ENCODE measurements at places on chromosomes 7 and 10.

- no peak for DNase-seq
Observed at GRCh38 chr7:144731661-144732351, 104.0 kb downstream of the TPK1 start.

- no peak for DNase-seq
Observed at GRCh38 chr7:108090791-108091460, 39.2 kb downstream of the LAMB4 start.

GRCh38 chr7:57529931-57530330 is 80.0 kb downstream of the ZNF716 start:
- DNase-seq, result no peak

DNA sequence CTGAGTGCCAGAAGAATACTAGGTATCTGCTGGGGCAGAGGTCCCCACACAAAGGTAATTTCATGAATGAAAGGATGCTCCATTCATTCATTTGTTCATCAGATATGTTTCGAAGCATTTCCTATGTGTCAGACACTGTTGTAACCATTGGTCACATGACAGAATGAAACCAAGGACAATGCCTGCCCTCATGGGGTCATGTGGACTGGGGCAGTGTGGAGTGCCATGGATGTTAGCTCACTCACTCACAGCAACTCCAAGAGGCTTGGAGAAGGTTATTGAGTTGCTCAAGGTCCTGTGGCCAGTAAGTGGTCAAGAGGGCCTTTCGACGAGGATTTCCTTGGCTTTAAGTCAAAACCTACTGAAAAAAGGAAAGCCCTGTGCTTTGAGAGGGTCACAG is 223.5 kb downstream of the ARHGAP12 start:
- no peak for DNase-seq

DNA sequence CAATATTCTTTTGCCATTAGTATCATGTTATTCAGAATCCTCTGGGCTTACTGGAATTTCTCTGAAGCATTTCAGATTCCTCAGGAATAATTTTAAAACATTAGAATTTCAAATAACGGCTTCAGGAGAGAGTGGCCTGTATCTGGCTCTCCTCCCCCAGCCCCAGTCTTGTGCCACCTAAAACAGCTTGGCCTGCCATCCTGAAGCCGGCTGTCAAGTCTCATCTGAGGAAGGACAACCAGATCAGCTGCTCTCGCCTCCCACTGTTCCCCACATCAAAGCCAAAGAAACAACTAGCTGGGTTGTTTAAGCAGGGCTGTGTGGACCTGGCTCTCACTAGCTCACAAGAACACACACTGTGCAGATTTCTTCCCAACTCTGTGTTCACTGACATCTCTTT is 178.2 kb downstream of the FGFR2 start:
- no peak for DNase-seq

- no peak for DNase-seq
Observed at GRCh38 chr7:118184565-118184940, 589 bp downstream of the LSM8 start.

DNA sequence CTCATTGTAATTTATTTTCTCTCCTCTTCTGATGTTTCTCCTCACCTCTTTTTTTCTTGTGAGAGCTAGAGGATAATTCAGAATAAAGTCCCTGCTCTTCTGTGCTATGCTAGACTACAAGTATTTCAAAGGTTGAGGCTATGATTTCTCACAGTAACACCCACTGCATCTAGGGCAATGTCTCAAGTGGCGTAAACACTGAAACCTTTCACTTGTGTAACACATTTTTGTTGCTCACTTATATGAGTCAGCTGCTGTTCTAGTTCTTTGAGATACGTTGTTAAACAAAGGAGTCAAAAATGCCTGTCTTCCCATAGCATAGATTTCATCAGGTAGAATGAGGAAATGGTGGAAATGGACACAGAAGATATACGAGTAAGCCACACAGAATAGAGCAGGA is 305.1 kb upstream of the PITRM1 start:
- no peak for DNase-seq

DNA sequence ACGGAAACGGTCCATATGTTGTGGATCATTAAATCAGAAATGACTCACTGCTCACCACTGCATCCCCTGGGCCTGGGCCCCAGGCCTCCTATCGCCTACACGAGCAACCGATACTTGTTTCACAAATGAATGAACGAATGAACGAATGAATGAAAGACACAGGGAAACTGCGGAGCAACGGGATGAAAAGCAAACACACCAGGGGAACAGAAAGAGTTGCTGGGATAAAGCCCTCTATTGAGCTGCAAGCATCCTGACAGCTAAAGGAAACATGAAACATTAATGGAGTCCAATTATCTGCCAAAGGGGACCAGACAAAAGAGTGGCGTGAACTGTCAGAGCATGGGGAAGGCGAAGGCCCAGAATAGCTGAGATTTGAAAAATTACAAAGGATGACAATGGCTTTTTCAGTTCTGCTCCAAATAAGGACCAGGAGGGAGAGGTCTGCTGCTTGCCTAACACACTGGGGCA is 92.1 kb downstream of the GRB10 start:
- DNase-seq, result no peak

DNA sequence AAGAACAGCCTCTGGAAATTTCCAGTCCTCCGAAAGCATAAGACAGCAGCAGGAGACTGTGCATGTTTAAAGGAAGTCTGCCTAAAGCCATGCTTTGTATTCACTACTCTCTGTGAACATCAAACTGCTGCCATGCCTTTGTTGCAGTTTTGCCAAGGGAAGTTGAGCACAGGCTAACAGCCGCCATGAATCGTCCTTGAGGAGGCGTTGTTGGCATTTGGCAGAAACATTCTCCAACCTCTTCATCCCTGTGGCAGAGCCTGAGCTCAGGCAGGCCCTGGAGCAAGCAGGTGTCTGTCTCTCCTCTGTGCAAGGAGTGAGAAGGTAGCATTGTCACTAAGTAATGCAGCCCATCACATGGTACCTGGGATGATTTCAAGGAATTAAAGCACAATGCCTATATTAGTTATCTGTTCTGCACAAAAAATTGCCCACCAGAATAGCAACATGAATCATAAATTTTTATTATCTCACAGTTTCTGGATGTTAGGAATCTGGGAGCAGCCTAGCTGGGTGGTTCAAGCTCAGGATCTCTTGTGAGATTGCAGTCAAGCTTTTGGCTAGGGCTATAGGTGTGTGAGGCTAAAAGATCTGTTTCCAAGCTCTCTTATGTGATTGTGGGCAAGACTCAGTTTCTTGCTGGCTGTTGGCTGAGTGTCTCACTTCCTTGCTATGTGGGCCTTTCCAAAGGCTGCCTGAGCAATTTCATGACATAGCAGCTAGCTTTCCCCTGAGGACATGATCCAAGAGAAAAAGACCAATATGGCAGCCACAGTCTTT is 46.5 kb upstream of the KIAA1217 start:
- DNase-seq, result no peak

DNA sequence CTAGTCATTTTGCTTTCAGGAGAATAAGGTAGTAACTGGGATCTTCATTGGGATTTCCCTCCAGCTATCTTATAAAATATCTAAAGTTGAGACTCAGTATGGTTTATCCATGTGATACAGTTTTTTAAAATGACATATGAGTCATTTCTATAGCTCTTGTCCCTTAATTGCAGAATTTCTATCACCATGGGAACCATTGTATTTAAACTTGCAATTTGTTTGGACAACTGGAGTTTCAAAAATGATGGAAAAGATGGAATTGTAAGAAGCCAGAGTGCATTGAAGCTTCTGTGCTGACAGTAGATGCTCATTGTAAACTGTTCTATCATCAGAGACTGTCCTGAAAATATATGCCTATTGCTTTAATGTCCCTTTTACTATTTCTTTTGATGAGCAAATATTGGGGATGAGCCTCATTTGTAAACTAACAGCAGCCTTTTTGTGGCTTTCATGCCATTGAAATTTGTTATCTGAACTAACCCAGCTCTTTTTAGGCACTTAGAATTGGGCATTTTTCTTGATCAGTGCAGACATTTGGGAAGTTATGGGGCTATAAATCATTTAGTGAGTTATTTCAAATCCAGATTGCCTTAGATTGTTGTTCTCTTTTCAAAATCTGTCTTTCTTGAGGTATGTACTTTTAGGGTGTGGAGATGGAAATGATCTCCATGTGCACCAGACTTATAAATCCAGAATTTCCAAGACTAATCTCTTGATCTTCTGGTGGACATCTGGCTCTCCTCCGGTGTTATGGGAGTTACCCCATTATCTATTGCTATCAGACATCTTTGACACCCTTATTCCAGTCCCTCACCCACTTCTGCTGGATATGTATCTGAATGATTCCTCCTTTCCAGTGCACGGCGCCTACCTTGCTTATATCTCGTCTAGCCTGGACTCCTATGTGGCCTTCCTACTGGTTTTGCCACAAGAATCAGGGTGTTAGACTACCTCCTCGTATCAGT is 159.0 kb downstream of the SND1 start:
- DNase-seq, result no peak

GRCh38 chr7:23235813-23236221 is 10.8 kb upstream of the GPNMB start:
- DNase-seq, result no peak

- DNase-seq, result no peak
Observed at GRCh38 chr10:89241486-89242344, 9.9 kb downstream of the LIPA start.

DNA sequence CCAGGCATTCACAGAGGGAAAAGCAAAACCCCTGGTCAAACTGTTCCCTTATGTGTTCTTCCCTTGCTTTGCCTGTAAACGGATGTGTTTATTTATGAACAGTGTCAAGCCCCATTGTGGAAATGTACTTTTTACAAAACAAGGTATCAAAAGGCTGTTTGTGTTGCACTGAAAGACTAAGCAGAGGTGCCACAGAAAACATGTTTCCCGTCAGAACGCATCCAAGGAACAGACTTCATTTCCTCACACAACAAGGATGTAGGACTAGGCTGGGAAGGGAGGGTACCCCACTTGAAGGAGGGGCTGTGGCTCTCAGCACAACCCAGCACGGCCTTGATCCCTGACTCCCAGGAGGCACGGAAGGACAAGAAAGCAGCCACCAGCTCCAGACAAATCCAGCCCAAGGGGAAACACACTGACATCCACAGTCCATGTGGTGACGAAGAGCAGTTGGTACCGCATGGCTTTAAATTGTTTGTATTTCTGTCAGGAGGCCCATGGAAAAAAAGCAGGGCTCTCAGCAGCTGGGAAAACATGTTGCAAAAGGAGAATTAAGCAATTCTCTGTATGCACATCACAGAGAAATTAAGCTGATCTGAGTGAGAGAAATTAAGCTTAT is 85.6 kb downstream of the RNF216 start:
- no peak for DNase-seq

DNA sequence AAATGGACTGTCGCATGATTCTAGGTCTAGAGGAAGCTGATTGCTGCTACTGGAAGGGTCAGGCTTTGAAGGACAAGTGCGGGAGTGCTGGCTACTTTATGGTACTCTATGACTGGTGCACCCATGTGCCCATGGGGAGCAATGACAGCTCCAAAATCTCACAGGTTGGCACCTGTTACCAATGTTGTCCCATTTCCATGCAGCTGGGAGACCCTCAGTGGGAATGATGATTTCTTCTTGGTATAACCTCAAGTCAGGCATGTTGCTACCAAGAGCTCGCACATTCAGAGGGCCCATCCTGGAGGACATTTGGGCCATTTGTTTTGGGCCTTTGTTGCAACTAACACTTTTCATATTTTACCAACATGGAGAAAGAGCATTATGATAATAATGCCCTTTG is 174.4 kb downstream of the PRKCQ start:
- DNase-seq, result no peak

GRCh38 chr10:123284022-123284421 is 129.8 kb downstream of the BUB3 start:
- no peak for DNase-seq

DNA sequence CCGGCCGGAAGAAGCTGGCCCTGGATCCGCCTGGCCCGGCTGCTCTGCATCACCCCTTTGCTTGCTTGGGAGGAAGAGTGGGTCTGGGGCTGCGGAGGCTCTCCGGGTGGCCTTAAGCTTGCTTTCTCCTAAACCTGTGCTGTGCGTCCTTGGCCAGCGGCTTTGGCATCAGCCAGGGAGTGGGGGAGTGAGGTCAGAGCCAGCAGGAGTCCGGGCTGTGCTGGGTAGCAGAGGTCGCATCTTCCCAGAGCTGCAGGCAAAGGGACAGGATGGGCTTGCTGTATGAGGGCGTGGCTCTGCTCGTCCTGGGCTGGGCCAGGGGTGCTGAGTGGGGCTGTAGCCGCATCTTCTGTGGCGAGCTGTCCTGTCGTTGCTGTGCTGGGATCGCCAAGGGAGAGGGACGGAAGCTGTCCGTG is 21.1 kb downstream of the BNIP3 start:
- no peak for DNase-seq

- DNase-seq, result no peak
Observed at GRCh38 chr7:55491346-55491745, 81.0 kb downstream of the VOPP1 start.

- DNase-seq, result no peak
Observed at GRCh38 chr10:52940921-52941320, 168.3 kb upstream of the MBL2 start.

GRCh38 chr7:77415823-77416620 is at the start of gene GSAP:
GSAP (minus strand) TSS chr7:77416349; CDS start chr7:77416321, 28 bp downstream.
- no peak for DNase-seq

- DNase-seq, result no peak
Observed at GRCh38 chr7:130201796-130202195, 3.4 kb downstream of the TMEM209 start.

GRCh38 chr7:105133358-105133757 is 119.4 kb downstream of the KMT2E start:
- no peak for DNase-seq

DNA sequence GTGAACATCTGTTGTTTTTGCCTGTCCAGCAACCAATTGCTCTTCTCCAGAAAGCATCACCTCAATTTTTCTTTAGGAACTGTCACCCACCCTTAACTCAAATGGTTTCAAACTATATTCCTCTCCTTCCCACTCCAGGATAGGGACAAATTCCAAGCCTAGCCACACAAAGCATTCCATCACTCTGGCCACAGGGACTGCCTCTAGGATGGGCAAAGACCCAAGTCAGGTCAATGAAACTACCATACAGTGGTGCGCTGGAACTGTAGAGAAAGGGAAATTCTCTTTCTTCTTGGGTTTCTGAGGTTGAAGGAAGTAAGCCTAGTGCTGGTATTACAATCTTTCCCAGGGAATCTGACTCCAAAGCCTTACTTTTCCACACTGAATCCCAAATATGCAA is 3.6 kb downstream of the MICU1 start:
- DNase-seq, result no peak

- no peak for DNase-seq
Observed at GRCh38 chr10:60246382-60246781, 143.3 kb downstream of the ANK3 start.

- DNase-seq, result no peak
Observed at GRCh38 chr7:100895956-100896731, 456 bp upstream of the ACHE start.

GRCh38 chr7:22920672-22921071 is 93.3 kb downstream of the HYCC1 start:
- no peak for DNase-seq

GRCh38 chr7:3486841-3487240 is 185.8 kb downstream of the SDK1 start:
- no peak for DNase-seq

- peak; percentile 48 for DNase-seq
Observed at GRCh38 chr10:110495731-110496552, 1.8 kb upstream of the DUSP5 start.

GRCh38 chr7:107474104-107474521 is 4.3 kb downstream of the GPR22 start:
- no peak for DNase-seq

Measured in stimulated activated CD4-positive, alpha-beta T cell treated with anti-CD3 and anti-CD28 coated beads, TNF-alpha, amount 100 ng/mL, for 1 hour (primary cell).